ENCODE measurements at places on chromosomes 3 and 15.

- no peak for DNase-seq
Measured at GRCh38 chr3:13496879-13497278, 16.8 kb downstream of the HDAC11 start.

DNA sequence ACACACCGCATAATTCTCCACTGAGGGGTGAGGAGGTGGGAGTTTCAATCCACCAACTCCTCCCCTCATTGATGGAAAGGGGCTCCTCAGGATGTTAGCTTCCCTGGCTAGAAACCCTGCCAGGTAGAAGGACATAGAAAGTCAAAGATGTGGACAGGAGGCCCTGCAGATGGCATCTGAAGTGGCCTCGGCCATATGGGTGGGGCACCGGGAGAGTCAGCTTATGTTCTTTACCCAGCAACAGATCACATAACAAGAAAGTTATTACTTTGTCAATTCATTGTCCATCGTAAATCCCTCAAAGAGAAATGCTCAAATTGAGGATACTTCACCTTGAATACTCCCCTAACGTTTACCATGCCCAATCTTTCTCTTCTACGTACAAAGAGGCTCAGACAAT lies 97.3 kb upstream of the ARHGEF3 start:
- DNase-seq = no peak

- DNase-seq = no peak
Measured at GRCh38 chr3:198028718-198029117, 68.7 kb downstream of the LMLN start.

DNA sequence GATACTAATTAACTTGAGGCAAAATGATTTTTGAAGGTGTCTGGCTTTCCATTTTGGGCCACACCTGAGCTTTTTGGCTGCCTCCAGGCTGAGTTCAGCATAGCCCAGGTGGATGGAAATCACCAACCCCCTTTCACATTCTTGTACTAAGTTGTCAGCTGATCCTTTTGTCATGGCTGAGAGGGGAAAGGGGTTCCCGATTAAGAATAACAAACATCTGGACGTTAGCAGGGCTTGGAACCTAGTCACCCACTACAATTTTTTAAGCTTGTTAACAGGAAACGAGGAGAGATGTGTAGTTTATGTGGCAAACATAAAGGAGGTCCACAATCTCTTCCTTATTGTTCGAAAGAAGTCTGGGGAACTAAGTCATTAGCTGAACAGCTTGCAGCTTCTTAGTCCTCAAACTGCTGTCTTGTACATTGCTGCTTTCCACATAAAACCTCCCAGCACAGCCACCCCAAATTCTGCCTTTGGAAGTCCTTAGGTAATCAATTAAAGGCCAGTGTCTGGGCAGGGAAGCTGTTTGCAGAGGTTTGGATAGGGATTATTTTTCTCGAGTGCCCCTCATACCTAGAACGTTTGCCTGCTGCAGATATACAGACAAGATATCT lies 5.0 kb downstream of the NR2F2 start:
- DNase-seq = no peak

DNA sequence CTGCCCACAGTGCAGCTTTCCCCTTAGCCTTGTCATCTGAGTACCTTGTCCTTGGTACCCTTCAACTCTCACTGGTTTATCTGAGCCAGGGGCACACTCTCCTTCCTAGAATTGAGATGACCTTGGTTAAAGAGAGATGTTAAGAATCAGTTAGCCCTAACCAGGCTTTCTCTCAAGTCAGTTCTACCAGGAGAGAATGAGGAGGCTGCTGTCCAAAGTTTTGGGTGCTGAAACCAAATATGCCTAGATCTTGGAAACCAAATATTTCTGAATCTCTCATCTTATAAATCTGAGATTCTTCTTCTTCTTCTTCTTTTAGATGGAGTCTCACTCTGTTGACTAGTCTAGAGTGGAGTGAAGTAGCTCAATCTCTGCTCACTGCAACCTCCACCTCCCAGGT lies 12.0 kb upstream of the CTXND1 start:
- no peak for DNase-seq

GRCh38 chr15:38560456-38560926 lies 4.1 kb downstream of the RASGRP1 start:
- no peak for DNase-seq

- DNase-seq = no peak
Measured at GRCh38 chr15:81229586-81229985, 32.9 kb downstream of the IL16 start.

DNA sequence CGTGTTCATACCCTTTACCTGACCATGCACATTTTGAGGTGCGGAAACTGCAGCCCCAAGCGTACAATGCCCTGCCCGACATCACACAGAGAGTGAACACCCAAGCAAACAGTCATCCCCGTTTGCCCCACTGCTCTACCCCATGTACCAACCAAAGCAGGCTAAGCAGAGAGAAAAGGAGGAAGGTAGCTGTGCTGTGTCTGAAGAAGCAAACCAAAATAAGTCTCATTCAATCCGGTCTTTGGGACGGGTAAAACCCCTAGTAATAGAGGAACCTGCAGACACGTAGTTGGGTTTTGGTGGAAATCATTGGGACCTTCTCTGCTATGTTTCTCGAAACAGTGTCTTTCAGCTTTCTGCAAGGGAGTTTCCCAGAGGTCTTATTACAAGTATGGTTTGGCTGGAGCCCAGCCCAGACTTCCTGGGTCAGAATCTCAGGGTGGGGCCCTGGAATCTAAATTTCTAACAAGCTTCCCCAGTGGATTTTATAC lies 164.6 kb upstream of the HES1 start:
- DNase-seq = no peak

DNA sequence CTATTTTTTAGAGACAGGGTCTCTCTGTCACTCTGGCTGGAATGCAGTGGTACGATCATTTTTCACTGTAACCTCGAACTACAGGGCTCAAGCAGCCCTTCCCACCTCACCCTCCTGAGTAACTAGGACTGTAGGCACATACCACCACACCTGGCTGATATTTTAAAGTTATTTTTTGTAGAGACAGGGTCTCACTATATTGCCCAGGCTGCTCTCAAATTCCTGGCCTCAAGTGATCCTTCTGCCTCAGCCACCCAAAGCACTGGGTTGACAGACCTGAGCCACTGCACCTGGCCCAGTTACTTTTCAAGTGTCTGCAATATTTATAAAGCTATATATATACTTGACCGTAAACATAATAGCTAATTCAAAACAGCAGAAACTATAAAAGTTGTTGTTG lies 75.0 kb downstream of the PIAS1 start:
- DNase-seq = no peak

- DNase-seq = no peak
Measured at GRCh38 chr15:75061272-75061671, 37.9 kb downstream of the PPCDC start.

GRCh38 chr15:90015749-90016148 lies 14.6 kb downstream of the ZNF710 start:
- DNase-seq = no peak

DNA sequence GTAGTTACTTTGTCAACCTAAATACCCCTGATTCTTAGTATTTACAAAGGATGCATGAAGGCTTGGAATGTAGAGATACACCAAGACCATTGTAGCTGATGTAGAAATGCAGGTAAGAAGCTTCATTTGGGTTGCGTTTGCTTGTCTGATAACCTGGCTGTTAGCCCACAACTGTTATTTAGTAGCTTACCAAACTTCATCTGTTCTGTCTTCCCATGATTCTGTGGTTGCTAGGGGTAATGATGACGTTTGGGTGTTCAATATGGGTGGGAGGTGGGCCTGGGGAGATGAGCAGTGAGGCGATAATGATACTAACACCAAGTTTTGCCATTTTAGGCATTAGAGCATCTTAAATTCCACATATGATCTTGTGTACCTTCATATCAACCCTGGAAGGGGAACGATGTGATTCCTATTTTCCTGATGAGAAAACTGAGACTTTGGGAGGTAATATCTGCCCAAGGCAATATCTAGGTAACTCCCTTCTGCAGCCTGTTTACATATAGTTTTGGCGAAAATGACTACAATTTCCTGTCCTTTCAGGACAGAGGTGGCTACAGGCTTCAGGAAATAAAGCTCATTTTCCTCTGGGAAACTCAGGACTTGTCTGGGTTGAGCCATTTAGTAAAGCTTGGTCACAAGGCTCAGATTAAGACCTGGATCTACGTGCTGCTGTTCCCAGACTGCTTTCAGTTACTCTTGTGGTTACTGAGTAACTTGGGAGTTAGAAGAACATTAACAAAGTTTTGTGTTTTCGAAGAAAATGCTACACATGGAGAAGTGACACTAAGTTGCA lies 26.8 kb downstream of the FNDC3B start:
- no peak for DNase-seq

- DNase-seq = no peak
Measured at GRCh38 chr3:157261000-157261399, 101.1 kb upstream of the CCNL1 start.

- DNase-seq = no peak
Measured at GRCh38 chr15:42130246-42130986, 26.0 kb downstream of the PLA2G4F start.

- no peak for DNase-seq
Measured at GRCh38 chr3:14949126-14949525, 1.7 kb downstream of the NR2C2 start.

DNA sequence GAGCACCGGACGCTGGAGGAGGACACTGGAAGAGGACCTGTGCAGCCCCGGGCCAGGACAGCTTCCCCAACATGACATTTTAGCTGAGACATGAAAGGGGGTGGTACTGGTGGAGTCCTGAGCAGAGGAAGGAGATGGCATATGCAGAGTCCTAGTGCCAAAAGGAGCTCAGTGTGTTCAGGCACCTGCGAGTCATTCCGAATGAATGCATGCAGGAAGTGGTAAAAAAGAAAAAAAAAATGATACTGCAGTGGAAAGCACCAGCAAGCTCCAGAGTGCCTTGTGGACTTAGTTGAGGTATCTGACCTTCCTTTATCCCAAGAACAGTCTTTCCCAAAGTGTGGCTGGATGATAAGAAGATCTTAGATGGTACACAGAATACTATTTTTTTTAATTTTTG lies 6.6 kb upstream of the ZNF148 start:
- DNase-seq = no peak

- DNase-seq = no peak
Measured at GRCh38 chr3:18424213-18424728, 868 bp downstream of the SATB1 start.

GRCh38 chr3:146431240-146431639 lies 38.1 kb downstream of the PLSCR2 start:
- no peak for DNase-seq

DNA sequence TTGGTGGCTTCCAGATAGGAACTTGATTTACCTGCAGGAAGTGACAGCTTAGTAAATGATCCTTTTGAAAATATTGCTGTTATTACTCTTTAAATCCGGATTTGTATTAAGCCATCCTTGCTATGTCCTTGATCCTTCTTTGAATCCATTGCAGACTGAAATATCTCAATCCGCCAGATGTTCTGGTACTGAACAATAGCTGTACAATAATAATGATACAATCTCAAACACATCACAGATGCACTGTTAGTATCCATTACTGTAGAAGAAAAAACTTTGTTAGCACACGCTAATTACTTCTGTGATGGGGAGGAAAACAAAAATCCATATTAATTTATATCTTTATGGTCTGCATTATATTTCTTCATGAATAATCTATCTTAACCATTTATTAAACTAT lies 202.3 kb downstream of the CNTN4 start:
- no peak for DNase-seq

DNA sequence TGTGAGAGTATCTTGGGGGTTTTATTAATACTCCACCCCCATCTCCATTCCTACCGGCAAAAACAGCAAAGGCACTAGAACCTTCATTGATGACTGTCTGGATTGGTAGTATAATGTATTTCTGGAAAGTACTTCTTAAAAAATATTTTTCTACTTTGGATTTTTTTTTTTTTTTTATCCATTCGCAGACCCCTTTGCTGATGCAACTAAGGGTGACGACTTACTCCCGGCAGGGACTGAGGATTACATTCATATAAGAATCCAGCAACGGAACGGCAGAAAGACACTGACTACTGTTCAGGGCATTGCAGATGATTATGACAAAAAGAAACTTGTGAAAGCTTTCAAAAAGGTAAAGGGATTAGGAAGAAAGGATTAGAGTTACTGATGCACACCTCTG lies 1.2 kb downstream of the EIF1B start:
- no peak for DNase-seq

DNA sequence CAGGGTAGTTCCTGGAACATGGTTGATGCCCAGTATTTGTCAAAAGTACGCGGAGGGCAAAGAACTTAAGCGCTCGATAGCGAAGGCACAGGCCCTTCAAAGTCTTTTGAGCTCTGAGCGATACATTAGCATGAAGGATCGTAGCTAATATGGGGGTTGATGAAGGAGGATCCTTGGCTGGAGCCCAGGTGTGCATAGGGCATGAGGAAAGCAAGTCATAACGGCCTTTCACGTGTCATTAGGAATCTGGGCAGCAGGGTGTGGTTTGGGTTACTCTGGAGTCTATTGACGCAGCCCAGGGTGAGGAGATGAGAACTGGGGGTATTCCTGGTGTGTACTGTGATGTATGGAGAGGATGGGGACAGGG lies 31.7 kb downstream of the SPINK8 start:
- DNase-seq = no peak

GRCh38 chr3:148082506-148083280 lies 615.0 kb upstream of the AGTR1 start:
- DNase-seq = no peak

DNA sequence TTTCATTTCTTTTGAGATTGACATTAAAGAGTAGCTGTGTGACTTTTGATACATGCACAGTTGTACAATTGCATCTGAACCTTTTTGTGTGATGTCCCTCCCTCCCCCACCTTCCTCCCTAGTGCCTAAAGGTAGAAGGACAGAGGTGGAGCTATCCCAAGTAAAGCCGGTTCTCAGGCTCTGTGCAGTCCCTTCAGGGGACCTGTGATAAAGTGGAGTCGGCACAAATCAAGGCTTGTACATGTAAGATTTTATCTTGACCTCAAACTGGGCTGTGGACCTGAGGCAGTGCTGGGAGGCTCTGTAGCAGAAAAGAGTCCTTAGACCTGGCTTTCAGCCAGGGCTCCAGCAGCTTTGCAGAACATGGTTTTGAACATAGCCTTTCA lies 55.5 kb upstream of the CMTM7 start:
- DNase-seq = no peak

DNA sequence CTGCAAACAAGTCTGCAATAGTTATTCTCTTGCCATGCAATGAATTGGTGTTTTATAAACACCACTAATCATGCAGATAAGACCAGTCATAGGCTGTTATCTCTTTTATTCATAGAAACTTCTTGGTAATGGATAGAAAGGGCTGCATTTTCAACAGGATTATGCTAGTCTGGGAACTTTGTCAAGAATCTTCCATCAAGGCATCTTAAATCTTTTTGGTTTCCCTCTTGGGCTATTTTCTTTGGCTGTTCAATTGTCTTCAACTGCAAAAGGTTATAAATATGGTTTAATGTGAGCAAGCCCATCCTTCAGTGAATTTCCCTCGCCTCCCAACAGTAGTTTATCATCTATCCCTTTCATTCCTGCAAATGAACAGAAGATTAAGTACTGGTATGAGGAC lies 59.0 kb upstream of the MINAR1 start:
- no peak for DNase-seq

DNA sequence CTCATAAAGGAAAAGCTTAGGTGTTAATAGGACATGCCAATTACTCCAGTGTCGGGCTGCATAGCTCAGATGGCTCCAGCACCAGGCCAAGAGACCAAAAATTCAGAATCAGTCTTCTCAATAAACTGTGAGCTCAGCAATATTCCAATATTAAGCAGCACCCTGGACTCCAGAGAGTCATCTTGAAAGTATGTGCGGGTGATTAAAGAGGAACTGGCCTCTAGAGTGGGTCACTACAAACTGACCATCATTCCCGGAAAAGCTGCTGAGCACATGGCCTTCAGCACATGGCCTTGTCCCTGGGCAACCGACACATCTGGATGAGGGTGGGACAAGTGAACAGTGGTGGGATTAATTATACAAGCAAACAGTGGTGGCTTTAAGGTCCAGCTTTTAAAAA lies 59.0 kb downstream of the MAGI1 start:
- DNase-seq = no peak

GRCh38 chr15:41659190-41659589 lies 1.0 kb upstream of the MGA start:
- no peak for DNase-seq
